ENCODE measurements at places on chromosomes 6 and 20.

GRCh38 chr6:139473231-139473701 is 98.8 kb upstream of the CITED2 start:
- no peak for DNase-seq

GRCh38 chr6:21732731-21733130 is 139.2 kb downstream of the SOX4 start:
- DNase-seq: no peak

GRCh38 chr20:59832406-59833363 is 100.8 kb downstream of the SYCP2 start:
- no peak for DNase-seq

DNA sequence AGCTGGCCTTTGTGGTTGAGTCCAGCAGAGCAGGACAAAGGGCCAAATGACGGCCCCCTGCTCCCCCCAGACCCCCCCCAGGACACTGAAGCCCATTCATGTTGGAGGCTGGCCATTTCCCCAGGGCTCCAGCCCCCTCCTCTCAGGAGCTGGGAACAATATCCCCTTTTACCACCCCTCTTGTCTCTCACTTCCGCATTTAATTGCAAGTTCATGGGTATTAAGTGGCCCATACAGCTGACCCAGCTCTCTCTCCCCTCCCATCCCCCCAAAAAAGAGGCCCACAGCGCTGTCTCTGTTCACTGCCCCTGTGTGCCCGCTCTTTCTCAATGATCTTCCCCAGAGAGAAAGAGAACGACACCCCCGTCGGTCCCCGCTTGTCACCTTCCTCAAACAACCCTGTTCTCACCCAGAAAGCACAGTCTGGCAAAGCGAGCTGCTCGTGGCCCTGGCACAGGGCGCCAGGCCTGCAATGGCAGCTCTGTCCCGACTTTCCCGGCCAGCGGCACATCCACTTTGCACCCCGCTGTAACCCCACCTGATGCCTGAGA is 30.4 kb downstream of the PREX1 start:
- no peak for DNase-seq

- DNase-seq: no peak
Observed at GRCh38 chr6:4059115-4059777, 19.7 kb downstream of the FAM217A start.

GRCh38 chr6:2739335-2739734 is 11.4 kb downstream of the MYLK4 start:
- DNase-seq: no peak

GRCh38 chr6:159655409-159655988 is 37.5 kb downstream of the SOD2 start:
- no peak for DNase-seq

- DNase-seq: no peak
Observed at GRCh38 chr6:9131616-9132015, 696.3 kb upstream of the SLC35B3 start.

GRCh38 chr20:59643615-59644061 is 39.3 kb downstream of the PHACTR3 start:
- DNase-seq: no peak

DNA sequence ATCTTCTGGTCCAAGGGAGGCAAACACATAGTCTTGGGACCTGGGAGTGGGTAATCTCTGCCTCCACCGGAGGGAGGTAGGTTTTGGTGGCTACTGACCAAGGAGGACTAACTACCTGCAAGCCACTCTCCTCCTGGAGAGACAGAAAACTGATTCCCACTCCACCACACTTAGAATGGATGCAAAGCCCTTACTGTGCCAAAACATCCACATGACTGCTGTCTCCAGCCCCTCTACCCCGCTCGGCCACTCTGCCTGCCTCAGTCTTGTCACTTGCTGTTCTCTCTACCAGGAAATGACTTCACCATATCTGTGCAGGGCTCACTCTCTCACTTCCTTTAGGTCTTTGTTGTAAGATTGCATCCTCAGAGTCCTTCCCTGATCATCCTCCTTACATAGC is 129.5 kb upstream of the ARG1 start:
- no peak for DNase-seq

DNA sequence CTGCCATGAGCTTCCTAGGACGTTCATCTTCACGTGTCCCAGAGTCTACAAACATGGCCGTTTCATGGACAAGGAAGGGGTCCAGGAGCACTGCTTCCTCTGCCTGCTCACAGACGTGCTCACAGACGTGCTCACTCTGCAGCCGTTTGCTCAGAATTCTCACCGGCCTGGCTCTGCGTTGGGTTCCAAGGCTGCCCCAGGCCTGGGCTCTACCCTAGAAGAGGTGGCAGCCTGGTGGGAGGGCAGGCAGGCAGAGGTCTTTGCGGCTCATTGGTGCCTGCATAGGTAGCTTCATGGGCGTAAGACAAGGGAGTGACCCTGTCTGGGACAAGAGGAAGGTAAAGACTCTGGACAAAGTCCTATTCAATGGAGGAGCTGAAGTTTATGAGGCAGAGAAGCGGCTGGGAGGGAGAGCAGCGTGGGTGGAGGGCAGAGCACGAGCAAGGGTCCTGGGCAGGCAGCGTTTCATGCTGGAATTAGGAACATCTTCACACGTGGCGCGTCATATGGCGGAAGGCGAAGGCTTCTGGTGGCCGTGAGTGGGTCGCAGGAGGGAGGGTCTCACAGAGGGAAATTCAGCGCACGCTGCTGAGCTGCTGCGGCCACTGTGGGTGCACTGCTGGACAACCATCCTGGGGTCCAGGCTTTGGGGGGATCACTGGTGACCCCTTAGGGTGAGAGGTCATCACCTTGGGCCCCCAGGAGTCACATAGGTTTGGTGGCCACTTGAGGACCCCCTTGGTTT is 138.2 kb downstream of the PHACTR3 start:
- DNase-seq: no peak
